ENCODE measurements at places on chromosomes 7 and 10.
A peak's percentile ranks its signal among the peaks of the same experiment; 100 is the strongest.

DNA sequence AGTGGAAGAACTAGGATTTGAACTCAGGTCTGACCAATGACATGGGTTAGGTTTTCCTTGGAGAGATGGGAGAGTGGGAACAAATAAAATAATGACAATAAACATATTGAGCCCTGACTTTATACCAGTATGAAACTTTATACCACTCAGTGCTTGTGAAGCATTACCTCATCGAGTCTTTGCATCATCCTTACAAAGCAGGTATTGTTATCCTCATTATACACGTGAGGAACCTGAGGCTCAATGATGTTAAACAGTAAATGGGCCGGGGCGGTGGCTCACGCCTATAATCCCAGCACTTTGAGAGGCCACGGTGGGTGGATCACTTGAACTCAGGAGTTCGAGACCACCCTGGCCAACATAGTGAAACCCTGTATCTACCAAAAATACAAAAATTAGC lies 47.7 kb downstream of the HHEX start:
- DNase-seq = no peak

DNA sequence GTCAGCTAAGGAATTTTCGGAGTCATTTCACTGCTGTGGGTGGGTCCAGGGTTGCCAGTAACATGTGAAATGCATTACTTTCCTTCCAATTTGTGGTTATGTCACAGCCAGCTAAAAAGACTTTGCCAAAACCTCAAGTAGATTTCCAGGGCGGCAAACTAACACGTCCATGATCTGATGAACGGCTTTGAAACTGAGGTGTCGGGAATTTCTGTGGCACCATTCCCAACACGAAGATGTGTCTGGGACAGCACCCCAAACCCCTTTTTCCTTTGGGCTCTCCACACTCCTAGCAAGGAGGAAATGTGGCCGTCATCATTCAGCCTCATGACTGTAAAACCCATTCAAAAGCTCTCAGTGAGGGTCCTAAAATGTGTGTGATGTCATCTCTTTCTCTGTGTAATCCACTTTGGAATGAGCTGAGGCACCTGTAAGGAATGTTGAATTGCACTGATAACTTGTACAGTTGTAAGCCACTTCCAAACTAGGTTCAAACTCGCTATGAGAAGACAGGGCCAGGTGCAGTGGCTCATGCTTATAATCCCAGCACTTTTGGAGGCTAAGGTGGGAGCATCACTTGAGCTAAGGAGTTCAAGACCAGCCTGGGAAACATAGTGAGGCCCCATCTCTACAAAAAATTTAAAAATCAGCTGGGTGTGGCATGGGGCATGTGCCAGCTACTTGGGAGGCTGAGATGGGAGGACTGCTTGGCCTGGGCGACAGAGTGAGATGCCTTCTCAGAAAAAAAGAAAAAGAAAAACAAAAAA lies 146.1 kb upstream of the FRMD4A start:
- no peak for DNase-seq

GRCh38 chr10:88651101-88651551 lies 13.1 kb upstream of the LIPF start:
- no peak for DNase-seq

GRCh38 chr7:76383089-76383944 lies 24.5 kb upstream of the YWHAG start:
- DNase-seq = no peak

DNA sequence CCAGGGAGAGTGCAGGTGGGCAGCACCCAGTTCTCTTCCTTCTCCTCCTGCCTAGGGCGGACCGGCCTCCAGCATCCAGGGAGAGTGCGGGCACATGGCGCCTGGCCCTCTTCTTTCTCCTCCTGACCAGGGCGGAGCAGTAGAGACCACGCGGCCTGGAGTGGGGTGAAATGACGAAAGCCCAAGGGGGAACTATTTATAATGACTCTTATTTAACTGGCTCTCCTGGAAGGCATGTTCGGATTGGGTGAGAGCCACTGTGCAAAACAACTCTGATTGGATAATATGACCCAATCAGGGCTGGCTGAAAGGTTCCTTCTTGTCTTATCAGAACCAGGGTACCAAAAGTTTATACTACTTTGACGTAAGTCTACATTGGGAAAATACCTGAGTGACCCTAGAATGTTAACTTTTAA lies 63.1 kb downstream of the ZNF37A start:
- DNase-seq = no peak

GRCh38 chr7:116231949-116232348 lies 21.6 kb downstream of the TES start:
- DNase-seq = no peak

DNA sequence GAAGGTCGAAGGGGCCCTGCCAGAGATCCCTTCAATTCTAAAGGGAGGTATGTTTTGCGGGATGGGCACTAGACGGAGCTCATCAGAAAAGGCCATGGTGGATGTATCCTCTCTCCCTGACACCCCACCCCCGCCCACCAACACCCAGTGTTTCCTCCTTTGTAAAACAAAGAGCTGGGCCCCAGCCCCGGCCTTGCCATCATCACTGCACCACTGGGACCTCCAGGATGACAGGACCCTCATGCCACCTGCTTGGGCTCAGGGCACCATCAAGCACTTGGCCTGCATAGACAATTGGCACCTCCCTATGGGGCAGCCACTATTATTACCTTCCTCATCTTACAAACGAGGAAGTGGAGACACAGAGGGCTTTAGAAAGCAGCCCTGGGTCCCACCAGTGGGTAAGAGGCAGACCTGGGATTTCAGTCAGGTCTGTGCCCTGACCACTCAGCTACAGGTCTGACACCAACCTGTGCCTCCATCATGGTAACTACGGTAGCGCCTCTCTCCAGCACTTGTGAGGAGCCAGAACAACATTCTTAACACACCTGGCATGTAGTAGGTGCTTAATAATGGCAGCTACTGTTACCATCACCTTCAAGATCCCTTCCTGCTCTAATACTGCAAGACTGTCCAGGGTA lies 2.0 kb downstream of the CALML3 start:
- no peak for DNase-seq

DNA sequence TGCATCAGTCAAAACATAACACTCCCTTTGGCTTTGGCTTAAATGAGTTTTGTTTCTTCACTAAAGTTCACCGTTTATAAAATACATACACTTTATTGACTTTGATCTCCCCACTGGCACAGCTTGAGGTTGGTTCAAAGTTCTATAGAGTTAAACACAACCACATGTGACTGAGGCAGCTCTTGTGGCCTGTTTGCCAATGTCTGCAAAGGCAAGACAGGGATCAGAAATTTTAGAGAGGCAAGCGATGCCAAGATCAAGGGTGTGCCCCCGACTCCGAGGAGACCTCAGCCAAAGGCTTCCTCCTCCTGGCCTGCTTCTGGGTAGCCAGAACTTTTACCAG lies 129.8 kb upstream of the JCAD start:
- DNase-seq = no peak

- DNase-seq = no peak
Measured at GRCh38 chr10:5583525-5584175, 58.9 kb downstream of the CALML3 start.

GRCh38 chr10:32891261-32891660 lies 66.8 kb downstream of the ITGB1 start:
- no peak for DNase-seq

DNA sequence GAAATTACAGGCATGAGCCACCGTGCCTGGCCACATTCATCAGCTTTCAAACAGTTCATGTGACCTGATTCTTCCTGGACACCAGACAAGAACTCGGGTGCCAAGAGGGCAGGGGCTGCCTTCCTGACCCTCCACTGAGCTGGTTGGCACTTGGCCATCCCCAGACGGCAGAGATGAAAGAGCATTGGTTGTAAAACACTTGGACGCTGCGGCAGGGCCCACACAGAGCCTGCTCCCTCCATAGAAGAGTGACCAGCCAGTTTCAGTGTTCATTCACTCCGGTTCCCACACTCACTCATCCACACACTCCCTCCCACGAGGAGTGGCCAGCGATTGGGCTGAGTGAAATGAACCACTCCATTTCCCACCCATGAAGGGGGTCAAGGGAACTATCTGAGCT lies 112.3 kb downstream of the ITGB8 start:
- DNase-seq = no peak

DNA sequence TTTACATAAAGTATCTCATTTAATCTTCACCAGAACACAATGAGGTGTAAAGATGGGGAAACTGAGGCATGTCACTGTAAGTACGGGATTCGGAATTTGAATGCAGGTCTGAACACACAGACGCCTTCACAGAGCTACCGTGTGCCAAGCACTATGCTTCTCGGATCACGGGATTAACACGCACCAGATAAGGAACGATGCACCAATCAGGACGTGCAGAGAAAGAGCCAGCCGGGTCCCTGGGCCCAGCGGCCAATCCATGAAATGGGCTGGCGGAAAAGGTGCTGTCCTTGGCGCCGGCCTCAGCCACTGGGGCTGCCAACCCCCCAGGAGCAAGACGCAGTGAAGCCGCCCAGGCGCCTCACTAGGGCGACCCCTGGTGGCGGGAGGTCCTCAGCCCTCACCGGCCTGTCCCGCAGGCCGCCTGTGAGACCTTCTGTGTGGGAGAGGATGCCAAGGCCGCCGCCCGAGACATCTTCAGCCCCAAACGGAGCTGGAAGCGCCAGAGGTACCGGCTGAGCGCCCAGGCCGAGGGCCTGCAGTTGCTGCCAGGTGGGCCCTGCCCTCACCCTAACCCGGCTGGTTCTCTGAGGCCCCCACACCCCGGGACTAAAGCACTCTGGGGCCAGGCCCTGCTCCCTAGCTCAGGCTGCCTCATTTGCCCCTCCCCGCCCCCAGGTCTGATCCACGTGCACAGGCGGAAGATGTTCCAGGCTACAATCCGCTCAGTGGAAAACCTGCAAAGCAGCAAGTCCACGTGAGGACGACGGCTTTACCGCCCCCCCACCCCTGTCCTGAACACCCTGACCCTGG lies 15.6 kb downstream of the ATG9B start:
- DNase-seq = peak; percentile 54

- DNase-seq = no peak
Measured at GRCh38 chr7:141511676-141512396, 39.4 kb upstream of the AGK start.

GRCh38 chr10:16686054-16686902 lies 130.9 kb downstream of the RSU1 start:
- DNase-seq = no peak

- no peak for DNase-seq
Measured at GRCh38 chr10:130927157-130927556, 384.4 kb downstream of the TCERG1L start.

DNA sequence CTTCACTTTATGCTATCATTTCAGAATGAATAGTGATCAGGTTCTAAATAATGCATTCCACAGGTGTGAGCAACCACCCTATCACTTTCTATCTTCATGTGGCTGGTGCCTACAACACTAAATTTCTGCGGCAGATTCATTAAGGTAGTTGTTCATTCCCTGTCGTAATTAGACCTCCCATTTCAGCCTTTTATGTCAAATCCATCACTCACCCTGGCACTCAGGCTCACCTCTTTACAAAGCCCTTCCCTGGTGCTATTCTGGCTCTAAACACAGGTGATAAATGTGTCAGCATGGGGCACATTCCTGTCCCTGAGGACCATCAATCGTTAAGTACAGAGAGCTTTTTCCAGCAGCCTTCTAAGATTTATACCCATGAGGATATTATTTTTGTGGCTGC lies 300.0 kb upstream of the C7orf33 start:
- DNase-seq = no peak

DNA sequence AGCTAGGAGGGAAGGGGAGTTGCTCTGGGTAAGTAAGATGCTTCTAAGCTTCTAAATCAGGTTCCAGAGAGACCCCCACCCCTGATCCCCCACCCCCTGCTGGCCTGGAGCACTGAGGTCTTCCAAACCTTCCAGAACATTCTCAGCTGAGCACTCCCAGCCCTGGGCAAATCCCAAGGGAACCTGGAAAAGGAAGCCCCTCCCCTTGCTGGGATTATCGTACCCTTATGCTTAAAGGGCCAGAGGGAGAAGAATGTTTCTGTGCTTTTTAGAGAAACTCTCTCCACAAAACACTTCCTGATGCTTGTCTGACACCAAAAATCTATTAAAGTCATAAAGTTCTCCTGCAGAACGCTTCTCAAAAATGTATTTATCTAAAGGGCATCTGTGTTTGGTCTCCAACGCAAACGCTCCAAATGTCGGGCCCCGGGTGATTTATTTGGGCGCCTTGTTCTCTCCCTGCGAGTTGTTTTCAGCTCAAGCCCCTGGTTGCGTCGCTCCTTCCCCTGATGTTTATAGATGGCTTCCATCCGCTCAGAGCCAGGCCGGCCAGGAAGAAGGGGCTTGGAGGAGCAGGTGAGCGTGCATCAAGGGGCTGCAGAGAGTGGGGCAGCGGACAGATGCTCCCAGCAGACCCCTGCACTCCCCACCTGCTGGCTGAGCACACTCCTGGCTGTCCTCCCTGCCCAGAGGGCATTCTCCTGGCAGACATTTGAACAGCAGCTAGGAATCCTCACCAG lies 8.2 kb upstream of the RET start:
- DNase-seq = no peak

DNA sequence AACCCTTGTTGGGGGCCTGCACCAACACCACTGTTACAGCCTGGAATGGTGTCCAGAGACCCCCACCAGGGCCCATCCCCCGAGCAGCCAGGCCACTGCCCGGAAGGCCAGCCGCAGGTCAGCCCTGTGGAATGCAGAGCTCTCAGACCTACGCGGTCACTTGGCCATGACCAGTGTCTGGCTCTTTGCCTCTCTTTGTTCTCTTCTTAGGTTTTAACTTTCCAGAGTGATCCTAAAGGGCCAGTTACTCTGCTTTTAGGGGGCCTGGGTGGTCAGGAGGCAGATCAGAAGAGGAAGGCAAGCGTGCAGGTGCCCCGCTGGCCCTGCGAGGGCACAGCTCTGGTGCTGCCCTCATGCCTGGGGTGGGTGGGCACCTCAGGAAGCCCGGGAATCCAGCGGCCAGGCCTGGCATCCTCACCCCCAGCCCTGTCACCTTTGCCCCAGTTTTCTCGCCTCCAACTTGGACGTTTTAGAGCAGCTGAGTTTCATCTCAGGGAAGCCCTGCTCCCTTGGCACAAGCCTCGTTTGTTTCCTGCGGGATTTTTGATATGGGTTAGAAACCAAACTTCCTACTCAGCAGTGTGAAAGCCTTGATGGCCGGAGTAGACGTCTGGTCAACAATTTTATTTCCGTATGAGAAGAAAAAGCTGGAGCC lies 62.5 kb upstream of the CHST15 start:
- DNase-seq = no peak

GRCh38 chr7:986766-987751 lies 4.1 kb downstream of the CYP2W1 start:
- DNase-seq = no peak

DNA sequence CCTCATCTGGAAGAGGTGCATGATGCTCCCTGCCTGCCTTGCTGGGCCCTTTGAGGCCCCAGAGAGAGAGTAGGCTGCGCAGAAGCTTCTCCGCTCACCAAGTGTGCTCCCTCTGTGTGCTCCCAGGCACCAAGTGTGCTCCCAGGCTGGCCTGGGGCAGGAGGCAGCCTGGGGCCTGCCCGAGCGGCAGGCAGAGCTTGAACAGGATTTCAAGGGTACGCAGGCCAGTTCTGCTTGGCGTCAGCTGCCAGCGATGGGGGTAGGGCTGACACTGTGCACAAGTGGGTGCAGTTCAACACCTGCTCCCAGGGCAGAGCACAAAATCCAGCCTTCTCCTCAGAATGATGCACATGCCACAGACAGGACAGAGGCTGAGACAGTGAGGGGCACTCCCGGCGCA lies 119.7 kb downstream of the FAM53B start:
- no peak for DNase-seq

- DNase-seq = no peak
Measured at GRCh38 chr10:22280078-22280477, 36.1 kb upstream of the COMMD3 start.

Data from activated naive CD8-positive, alpha-beta T cell treated with anti-CD3 and anti-CD28 coated beads, Interleukin-2, amount 50 U/mL, for 16 hours (primary cell).